Muscle of leg (tissue), 16 donors: ENCODE measurements at places on chromosomes 4 and X. TPM values are rescaled to one million over a fixed set of nuclear protein-coding genes. Genes with fewer than 3 reads are reported as not detected.

DNA sequence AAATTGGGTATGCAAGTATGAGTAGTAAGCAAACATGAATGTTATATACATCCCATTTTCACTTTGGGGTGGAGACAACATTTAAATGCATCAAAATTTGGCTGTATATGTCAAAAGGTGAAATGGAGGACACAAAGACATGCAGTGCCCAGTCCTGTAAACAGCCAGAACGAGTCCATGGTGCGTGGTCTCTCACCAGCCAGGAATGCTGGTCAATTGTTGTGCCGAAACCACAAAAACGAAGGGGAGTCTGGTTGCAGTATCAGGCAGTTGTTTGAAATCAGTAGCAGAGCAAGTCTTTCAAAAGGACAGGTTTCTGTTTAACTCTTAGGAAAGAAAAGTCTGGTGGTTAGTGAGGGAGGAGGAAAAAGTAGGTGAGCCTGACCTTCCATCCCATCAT lies 22.3 kb upstream of the RNF150 start:
- DNase-seq = no peak

GRCh38 chr4:152983221-152983620 lies 47.1 kb downstream of the FHDC1 start:
- DNase-seq = no peak

KCND1 gene
- 0.66 TPM for total RNA-seq

DNA sequence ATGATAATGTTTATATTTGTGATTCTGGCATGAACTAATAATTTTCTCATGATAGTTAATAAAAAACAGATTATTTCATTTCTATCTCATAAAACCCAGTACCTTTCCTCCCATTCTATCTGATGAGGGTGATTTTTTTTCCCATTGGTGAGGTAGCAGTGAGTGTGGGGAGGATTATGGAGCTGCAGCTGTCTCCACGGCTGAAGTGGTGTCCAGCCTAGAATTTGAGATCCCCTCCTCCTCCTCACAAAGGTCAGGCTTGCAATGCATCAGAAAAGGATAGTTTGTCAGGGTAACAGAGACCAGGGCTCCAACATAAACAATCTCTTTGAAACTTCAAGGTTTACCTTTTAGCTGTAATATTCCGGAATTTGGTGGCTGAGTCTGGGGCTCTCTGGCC lies 60.9 kb downstream of the C4orf51 start:
- peak; percentile 16 for DNase-seq

DNA sequence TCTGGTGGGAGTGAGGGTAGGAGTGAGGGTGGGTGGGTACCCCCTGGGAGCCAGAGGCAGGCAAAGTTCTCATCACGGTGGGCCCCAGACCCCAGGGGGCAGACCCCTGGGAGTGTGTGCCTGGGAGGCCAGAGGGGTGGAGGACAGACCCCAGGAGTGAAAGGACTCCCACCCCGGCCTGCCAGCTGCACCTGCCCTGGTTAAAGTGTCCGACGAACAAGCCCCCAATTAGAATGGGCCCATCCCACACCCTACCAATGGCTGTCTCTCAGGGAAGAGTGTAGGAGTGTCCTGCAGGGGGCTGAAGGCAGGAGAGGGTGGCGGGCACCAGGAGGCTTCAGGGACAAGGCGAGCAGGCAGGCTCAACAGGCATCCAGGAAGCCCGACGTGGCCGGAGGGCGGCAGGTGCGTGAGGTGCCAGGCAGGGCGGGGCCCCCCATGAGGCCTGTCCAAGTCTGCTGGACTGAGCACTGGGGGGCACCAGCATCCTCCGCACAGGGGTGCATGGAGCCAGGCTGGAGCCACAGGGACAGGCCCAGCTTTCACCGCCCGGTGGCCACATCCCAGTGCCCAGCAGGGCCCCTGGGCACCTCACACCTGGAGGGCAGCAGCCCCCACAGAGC lies 8.7 kb downstream of the PDE6B start:
- no peak for DNase-seq

DNA sequence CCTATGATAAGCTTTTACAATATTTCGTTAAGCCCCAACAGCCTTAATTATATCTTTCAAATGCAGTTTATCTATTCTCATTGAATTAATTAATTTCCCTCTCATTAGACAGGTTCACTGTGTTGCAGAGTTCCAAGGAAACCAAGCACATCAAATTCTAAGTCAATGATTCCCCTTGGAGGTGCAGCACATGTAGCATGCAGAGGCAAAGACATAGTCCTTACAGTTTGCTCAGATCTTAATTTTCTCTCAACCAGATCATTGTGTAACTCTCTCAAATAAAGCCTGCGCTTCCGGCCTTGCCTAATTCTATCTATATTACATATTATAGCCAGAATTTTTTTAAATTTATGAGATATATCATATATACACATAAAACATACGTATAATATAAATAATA lies 205.4 kb downstream of the GRIA2 start:
- no peak for DNase-seq

DNA sequence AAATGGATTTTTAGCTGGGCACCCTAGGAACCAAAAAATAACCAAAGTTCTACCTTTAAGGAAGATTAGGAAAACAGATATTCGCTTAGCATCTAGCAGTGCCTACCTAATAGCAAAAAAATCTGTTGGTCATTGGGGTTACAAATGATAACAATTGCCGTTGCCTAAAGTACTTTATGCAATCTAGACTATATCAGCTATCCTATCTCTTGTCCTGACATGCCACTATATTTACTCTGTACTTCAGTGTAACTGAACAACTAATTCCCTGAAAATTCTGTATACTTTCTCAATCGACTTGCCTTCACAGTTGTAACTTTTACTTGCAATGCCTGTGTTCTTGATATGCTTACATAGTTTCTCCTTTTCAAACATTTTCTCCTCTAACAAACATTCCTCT lies 282.9 kb upstream of the PCDH7 start:
- no peak for DNase-seq

AFAP1 gene
- total RNA-seq = 25.4 TPM

ERVMER34-1 gene
- total RNA-seq = 0.35 TPM

MAGEA9B gene
- total RNA-seq = not detected

DNA sequence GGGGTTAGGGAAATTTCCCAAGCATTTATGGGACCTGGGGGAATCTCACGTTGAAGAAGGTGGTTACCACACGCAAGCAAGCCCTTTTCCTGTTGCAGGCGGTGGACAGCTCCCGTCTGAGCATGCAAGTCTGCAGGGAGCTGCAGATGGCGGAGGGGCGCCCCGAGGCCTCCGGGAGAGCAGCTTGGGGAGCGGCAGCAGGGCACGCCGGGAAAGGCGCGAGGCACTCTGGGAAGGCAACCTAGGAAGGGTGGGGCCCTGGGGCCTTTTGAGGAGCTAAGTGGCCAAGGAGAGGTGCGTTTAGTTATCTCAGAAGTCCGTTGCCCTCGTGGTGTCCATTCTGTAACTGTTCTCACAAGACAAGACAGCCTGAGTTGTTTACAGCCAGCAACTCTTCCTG lies 57.0 kb upstream of the SLC25A4 start:
- DNase-seq = peak; percentile 3

DNA sequence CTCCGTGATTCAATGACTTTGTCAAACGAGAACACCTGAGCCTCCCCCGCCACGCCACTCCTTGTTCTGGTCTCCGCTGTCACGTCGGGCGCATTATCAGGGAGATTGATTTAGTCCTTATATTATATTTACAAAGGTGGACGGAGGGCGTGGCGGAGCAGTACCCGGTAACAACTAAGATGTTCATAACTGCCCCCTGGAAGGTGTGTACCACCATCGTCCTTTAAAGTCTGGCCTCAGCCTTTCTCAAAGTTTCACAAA lies 284.2 kb downstream of the PACRGL start:
- no peak for DNase-seq

DNA sequence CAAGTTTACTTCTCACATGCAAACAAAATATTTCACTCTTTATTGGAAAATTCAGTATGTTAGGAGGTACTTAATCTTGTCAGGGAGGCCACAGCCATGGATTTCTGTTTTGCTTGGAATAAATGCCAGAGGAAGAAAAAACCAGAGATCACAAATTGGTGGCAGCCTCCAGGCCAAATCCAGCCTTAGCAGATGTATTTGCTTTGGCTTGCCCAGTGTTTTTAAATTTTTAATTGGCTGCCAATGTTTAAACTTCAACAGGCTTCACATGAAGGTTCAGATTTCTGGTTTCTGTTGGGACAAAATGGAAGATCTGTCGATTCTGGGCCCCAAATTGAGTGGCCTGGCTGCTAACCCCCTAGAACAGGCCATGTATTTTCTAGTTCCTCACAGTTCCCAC lies 19.2 kb downstream of the YY2 start:
- DNase-seq = no peak

DNA sequence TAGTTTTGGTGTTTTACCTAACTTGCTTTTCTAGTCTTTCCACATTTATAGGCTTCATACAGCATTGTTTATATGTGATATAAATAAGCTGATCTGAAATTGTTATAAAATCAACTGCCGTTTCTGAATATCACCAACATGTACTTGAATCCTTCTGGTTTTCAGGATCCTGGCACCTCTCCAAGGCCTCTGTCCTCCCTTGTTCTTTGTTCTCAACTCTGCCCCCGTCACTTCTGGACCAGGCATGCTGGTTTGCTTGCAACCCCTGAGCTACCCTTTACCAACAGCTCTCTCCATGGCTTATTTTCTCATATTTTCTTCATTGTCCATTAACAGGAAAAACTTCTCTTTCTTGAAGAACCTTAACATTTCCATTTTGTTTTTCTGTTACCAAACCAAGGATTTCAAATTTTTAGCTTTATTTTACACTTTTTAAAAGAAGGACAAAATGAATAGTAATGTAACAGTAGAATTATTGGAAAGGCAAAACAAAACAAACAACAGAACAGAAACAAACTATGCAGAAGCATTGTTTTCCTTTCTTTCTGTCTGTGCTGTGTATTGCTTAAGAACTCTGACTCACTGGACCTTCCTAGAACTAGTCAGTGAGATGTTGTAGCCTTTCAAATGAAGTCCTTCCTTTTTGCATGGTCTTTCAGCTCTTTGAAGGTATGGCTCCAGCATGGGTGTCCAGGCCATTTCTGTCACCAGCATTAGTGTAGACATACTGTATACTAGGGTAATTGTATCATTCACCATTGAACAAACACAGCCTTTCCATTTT lies 44.8 kb downstream of the BANK1 start:
- peak; percentile 32 for DNase-seq

- DNase-seq = no peak
Observed at GRCh38 chrX:47621851-47622250, 2.2 kb upstream of the SYN1 start.

GRCh38 chr4:24683116-24683515 lies 98.8 kb upstream of the DHX15 start:
- DNase-seq = no peak

PITX2 gene
- 23.4 TPM for total RNA-seq

- DNase-seq = no peak
Observed at GRCh38 chrX:1587161-1587560, 4.2 kb upstream of the AKAP17A start.

TMEM33 gene
- 17.6 TPM for total RNA-seq
